Chondrocyte (in vitro differentiated cells): ENCODE measurements at places on chromosomes 2 and 18. TPM values are rescaled to one million over a fixed set of nuclear protein-coding genes. Genes with fewer than 3 reads are reported as not detected.

Gene C18orf54
- total RNA-seq = 3.7 to 8.2 TPM (median 4.3 TPM) in 3 replicates

Gene ADAM17
- total RNA-seq = 25.2 to 31.4 TPM (median 30.0 TPM) in 3 replicates

Gene C1GALT1C1L
- not detected in 3 replicates for total RNA-seq

Gene LOXHD1
- total RNA-seq = not detected in 3 replicates

Gene DLX2
- total RNA-seq = 5.2 to 29.1 TPM (median 5.7 TPM) in 3 replicates

Gene ARHGAP28
- total RNA-seq = 17.9 to 25.1 TPM (median 18.1 TPM) in 3 replicates

Gene SPRED2
- 21.5 to 26.1 TPM (median 23.1 TPM) in 3 replicates for total RNA-seq

Gene M1AP
- 0.35 TPM in 1 of 3 replicates, not detected in the others for total RNA-seq

Gene DNAJC5G
- total RNA-seq = not detected in 3 replicates

Gene SCRN3
- total RNA-seq = 23.7 to 35.8 TPM (median 26.7 TPM) in 3 replicates

Gene CPO
- 0.34 TPM in 1 of 3 replicates, not detected in the others for total RNA-seq

Gene DCDC2C
- not detected in 3 replicates for total RNA-seq

Gene GULP1
- total RNA-seq = 23.9 to 36.2 TPM (median 29.5 TPM) in 3 replicates

Gene GNLY
- total RNA-seq = not detected in 3 replicates

Gene PLEK
- total RNA-seq = 0.15 TPM in 1 of 3 replicates, not detected in the others
